WTC11 (cell line): ENCODE measurements at places on chromosomes 2 and 18. TPM values are rescaled to one million over a fixed set of nuclear protein-coding genes. Genes with fewer than 3 reads are reported as not detected.

Gene ALPP
- total RNA-seq, result 0.14 to 0.20 TPM (median 0.14 TPM) in 3 replicates

Gene INPP5D
- 17.2 to 23.7 TPM (median 22.3 TPM) in 3 replicates for total RNA-seq

Gene CASP10
- 2.8 to 2.9 TPM (median 2.8 TPM) in 3 replicates for total RNA-seq

Gene SF3B6
- 117 to 128 TPM (median 126 TPM) in 3 replicates for total RNA-seq

Gene WNT10A
- not detected in 3 replicates for total RNA-seq

Gene MYO5B
- total RNA-seq, result 7.0 to 8.7 TPM (median 7.4 TPM) in 3 replicates

GRCh38 chr18:45571195-45571594 is 44.1 kb upstream of the SLC14A2 start:
- DNase-seq, result no peak

DNA sequence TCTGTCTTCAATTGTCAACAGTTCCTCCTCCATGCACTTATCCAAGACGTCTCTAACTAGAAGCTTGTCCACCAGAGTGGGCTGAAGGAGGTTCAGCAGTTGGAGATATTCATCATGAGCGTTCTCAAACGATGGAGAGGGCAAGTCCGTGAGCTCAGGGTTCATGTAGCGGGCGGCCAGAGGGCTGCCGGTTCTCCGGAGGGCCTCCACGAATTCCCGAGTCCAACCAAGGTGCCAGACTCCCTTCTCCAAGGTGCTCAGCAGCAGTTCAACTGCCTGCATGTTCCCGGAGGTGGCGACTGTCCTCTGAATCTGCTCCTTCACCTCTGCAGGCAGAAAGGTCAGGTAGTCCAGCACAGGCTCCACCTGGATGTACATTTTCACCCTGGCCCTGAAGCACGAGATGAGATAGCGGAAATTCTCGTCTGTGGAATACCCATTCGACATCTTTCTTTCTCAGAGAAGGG is 590 bp downstream of the IFIH1 start:
- DNase-seq, result peak; percentile 26

DNA sequence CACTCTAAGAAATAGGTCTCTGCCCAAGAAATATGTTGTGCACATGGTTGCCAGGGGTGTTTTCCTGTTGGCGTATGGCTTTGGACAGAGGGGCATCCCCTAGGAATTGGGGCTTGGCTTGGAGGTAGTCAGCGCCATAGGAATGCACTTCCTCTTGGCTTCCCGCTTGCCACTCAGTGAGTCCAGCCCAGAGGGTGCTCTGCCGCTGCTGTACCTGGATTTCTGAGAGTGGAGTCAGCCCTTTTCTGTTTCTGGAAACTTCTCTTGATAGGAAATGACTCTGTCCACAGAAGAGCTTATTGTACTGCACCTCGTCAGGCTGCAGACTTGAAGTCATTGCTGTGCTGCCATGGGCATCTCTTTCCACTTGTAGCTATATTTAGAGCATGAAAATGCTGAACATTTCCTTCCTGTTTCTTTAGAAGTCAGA is 116.7 kb upstream of the MGAT5 start:
- no peak for DNase-seq

DNA sequence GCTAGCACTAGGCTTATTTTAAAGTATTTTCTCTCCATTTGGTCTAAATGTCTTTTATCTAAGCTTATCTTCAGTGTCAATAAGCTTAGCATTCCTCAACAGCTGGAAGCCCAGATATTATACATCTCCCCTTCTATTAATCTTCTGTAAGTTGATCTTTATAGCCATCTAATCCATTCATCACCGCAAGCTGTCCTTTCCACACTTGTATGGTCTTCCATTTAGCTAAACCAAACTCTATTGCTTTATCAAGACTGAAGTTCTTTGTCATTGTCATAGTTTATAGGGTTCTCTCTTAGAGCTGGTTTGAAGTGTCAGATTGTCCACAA is 101.3 kb upstream of the GPR45 start:
- no peak for DNase-seq

- DNase-seq, result no peak
These were observed 13.3 kb upstream of the SP3 start for GRCh38 chr2:173978447-173978846.

GRCh38 chr18:295756-296490 is 28.1 kb upstream of the THOC1 start:
- no peak for DNase-seq

- no peak for DNase-seq
These were observed 72.3 kb upstream of the RIOK3 start for GRCh38 chr18:23380817-23381216.

GRCh38 chr2:68909793-68910674 is 38.8 kb upstream of the BMP10 start:
- DNase-seq, result peak; percentile 80

GRCh38 chr2:235506291-235506996 is 12.6 kb downstream of the AGAP1 start:
- no peak for DNase-seq

DNA sequence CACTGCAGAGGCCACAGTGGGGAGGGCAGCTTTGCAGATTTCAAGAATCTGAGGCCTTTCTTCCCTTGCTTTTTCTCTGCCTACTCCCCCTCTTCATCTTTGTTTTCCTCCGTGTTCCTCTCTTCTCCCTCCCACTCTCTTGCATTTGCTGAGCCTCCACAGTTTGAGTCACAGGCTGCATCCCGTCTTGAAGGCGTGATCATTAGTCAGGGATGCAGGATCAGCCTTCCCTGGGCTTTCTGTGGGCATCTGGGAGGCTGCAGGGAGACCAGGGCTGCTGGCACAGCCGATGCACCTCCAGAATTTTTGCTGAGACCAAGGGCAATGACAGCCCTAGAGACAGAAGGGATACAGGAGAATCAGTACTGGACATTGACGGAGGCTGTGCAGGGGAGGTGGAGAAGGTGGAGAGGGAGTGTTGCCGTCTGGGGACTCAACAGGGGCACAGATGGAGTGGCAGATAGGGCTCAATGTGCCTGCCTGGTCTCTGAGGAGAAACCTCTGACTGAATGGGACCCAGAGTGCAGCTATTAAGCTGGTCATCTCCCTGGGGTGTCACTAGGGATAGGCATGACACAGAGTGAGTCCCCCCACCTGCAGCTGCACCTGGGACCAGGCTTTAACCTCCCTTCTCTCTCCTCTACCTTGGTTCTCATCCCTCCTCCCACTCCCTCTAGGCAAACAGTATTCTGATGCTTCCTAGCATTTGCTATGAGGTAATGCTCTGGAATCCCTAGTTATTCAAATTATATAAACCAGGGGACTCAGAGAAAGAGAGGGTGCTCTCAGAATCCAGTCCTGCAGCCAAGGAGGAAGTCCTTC is 29.0 kb upstream of the DNAJC27 start:
- no peak for DNase-seq

DNA sequence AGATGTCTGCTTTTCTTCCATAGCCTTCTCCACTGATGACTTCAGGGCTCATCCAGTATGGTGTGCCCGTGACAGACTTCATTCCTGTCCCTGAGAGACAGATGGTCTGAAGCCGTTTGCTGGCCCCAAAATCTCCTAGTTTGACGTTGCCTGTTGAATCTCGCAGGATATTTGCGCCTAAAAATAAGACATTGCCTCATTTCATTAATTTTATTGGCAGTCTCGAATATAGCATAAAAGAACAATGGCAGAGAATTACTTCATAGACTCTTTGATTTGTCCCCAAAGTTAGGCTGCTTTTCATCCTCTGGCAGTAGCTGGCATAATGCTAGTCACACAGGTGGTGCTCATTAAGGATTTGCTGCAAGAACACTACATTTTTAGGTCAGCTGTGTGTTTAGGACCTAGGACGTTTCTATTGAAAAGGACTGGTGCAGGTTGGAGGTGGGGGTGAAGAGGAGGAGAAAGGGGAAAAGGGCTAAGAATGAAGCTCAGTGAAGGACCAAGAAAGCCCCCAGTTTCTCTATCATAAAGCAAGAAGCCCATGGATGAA is 14.7 kb upstream of the ERCC3 start:
- DNase-seq, result no peak

GRCh38 chr2:173146590-173146989 is 70.9 kb downstream of the MAP3K20 start:
- DNase-seq, result no peak

GRCh38 chr2:174753038-174753633 is 11.1 kb downstream of the CHRNA1 start:
- no peak for DNase-seq

GRCh38 chr18:31977270-31977872 is 34.4 kb upstream of the TRAPPC8 start:
- DNase-seq, result peak; percentile 56

DNA sequence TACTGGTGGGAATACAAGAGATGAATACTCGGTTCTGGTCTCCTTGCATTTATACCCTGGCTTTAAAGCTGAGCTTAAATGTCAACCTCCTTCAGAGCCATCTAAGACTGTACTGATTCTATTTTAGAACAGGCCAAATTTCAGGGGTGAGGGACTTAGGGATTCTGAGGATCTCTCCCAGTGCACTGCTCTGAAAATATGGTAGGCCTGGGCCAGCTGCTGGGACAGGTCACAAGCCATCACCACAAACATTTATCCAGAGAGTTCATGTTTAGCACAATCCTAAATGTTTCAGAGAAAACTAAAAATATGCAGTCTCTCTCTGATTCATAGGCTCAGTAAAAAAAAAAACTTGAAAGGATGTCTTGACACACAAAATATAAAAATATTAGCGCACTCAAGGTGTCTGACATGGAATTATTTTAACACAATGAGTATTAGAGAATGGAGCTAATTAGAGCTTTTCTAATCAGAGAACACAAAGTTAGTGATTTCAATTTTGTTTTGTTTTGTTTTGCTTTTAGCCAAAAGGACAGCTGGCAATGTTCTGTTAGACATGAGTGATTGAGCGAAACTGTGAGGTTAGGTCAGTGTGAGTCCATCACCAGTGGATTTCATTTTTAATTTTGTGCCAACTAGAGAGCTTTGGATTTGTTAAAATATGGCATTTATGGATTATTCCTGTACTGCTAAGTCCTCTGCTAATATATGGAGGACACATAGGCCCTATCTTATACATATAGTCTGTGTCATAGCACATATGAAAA is 38.8 kb downstream of the MFSD6 start:
- DNase-seq, result no peak

DNA sequence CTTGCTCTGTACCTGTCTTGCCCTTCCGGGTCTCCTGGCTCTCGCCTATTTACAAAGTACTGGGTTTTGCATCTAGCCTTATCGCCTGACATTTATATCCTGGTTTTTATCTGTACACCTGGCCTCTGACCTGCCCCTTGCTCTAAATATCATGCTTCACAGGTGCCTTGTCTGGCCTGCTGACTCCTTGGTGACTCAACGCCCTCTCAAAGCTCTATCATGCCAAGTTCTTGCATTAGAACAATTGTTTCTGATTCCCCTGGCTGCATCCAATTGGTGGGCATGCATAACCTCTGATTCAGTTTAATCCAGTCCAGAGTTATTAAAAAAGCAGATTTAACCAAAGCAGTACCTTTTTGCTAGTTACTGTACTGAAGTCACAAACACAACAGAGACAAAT is 113.9 kb upstream of the CCDC68 start:
- DNase-seq, result no peak

- DNase-seq, result no peak
These were observed 6.6 kb downstream of the ERFE start for GRCh38 chr2:238165288-238165921.

DNA sequence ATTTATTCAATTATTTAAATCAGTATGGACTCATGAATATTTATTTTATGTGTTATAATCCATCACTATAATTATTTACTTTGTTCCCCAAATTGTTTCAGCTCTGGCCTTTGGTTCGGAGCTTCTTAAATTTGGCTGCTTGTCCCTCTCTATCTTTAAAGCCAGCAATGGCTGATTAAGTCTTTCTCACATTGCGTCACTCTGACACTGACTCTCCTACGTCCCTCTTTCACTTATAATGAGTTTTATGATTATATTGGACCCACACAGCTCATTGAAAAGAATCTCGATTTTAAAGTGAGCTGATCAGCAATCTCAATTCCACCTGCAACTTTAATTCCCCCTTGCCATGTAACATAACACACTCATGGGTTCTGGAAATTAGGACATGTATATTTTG is 185.2 kb upstream of the SLC39A10 start:
- no peak for DNase-seq

- DNase-seq, result no peak
These were observed 208.1 kb downstream of the VAPA start for GRCh38 chr18:10121786-10122515.

DNA sequence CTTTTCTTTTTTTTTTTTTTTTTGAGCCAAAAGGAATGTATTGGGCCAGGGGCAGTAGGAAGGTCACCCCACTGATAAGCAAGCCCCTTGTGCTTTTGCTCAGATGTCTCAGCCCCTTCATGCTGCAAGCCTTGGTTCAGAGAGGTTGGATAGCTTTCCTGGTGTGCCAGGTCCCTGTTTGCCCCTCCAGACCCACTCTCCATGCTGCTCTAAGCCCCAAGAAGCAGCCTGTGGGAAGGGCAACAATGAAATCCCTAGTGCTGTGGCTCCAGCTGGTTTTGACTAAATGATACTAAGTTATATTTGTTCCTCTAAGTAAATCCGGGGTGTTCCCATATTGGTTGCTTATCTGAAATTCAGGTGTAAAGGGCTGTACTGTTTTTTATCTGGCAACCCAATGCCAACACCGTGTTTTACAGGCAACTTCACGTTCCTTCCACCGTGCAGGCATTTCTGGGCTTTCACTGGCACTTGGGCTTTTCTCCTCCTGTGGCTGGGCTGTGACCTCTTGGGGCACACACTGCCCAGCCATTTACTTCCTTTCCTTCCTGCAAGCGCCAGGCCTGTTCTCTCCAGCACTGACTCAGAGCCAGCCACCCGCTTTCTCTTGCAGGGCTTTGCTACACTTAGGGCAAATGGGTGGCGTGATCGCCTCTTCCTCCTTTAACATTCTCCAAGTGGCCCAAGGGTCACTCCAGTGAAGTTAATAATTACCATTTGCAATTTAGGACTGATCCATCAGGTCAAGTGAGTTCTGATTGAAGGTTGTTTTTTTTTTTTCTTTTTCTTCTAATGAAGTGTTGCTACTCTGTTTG is 21.6 kb downstream of the MERTK start:
- no peak for DNase-seq

GRCh38 chr2:17543848-17544247 is 3.4 kb downstream of the VSNL1 start:
- DNase-seq, result no peak

DNA sequence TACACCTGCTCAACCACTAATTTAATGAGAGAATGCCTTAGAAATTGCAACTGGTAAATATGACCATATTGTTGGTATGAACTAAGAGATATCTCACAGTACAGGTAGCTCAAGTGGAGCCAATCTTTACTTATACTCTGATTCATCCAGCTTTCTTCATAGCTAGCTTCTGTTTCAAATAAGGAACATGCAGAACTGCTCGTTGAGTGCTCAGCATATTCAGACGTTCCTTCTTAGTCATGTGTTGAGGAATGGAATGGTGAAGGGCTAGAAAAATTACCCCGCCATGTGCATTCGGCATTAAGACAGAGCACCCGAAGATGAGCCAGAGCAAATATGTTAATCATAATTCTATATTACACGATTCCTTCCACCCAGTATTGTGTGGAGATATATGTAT is 144.0 kb upstream of the VRK2 start:
- DNase-seq, result no peak

- no peak for DNase-seq
These were observed 241.2 kb upstream of the NCKAP5 start for GRCh38 chr2:133809485-133809884.
